Right hindlimb (tissue), 1 donor: ENCODE measurements at places on chromosomes 1 and 21.

DNA sequence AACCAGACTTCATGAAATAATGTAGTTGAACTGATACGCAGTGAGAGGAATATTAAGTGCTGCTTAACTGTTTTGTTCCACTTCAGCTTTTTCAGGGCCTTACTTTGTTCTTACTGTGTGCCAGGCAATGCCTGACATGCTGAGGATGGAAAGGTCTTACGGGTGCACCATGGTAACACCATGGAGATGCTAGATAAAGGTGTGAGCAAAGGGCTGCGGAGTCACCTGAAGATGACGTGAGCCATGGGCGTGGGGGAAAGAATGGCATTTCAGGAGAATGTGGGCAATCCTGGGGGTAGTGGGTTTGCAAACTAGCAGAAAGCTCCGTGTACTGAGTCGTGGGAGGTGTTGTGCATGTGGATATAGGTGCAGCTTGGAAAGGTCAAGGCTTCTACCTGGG, 27.3 kb downstream of the MAN1C1 start:
- DNase-seq, result no peak

DNA sequence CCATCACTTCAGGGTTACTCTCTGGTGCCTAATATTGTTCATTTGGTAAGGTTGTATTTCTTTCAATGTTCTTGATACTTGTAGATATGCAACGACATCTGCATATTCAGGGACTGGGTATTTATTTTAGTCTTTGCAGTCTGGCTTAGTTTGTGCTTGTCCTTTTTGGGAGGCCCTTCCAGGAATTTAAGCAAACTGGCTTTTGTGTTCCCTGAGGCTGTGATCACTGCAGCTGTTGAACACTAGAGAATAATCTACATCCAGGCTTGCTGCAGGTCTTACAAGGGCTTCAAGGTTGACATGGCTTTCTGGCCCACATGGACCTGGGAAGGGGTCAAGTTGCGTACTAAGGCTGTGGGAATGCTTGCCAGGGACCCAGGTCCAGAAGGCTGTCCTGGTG, 72.1 kb downstream of the CCDC18 start:
- DNase-seq, result no peak

DNA sequence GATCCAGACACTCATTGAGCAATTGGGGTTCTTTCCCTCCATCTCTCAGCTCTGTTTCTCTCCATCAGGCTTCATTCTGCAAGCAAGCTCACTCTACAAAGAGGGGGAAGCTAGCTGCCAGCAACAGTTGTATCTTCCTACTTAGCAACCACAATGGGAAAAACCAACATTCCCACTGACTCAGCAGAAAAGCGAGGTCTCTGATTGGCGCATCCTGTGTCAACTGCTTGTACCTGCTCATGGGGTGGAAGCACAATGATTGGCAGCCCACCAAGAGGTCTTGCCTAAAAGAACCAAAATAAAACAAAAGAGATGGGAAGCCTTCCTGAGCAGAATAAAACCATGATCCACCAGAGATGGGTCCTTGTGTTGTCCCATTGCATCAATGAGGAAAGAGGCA, 4.0 kb upstream of the CDA start:
- DNase-seq, result no peak

GRCh38 chr1:8284127-8284526, 33.8 kb upstream of the SLC45A1 start:
- DNase-seq, result no peak

GRCh38 chr1:176791906-176792305, 328.9 kb downstream of the PAPPA2 start:
- DNase-seq, result no peak

- DNase-seq, result no peak
Measured at GRCh38 chr1:47215713-47216112, 16.3 kb downstream of the TAL1 start.

DNA sequence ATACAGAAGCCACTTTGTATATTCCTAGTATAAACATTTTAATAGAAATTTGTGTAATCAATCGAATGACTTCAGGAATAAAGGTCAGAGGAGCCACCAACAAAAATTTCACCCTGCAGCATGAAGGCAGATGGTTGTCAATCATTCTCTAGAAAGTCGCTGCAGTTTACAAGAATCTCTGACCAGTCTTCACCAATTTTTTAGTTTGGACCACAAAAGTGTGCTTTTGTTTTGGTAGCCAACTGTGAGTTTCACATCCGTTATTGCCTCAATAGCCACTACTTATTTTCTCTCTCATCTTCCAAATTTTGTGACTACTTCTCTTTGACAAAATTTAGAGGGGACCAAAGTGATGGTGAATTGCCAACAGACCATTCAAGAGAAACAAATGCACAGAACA, 1155.6 kb downstream of the AMY1C start:
- no peak for DNase-seq

DNA sequence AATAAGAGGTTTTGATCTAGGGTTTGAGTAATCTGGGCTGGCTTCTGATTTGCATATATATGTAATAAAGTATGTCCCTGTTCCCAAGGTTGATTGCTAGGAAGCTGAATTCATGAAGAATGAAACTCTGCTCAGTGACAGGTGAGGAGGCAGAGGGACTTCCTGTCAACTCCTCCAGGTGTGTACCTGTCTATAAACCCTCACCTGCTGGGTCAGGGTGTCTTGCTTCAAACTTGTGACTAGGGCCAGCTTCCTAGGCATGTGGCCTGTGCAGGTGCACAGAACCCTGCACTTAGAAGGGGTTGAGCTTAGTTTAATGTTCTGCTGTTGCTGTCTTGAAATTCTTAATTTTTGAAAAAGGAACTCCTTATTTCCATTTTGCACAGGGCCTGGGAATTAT, 21.1 kb downstream of the OLFML3 start:
- DNase-seq, result no peak

DNA sequence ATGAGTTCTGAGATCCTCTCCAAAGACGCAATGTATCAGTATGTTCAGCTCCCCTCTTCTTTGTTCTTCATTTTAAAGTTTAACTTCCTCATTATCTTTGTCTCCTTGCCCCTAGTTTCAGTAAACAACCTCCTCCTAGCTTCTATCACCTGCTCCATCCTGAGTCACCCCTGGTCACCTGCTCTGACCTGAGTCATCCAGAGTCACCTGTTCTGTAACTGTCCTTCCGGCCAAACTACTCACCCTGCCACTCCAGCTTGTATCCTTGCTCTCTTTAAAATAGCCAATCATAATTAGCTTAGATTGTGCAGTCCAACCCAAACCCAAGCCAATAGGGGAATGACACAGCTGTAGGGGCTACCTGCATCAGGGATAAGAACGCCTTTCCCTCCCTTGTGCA, 332.0 kb downstream of the OLFM3 start:
- DNase-seq, result no peak

DNA sequence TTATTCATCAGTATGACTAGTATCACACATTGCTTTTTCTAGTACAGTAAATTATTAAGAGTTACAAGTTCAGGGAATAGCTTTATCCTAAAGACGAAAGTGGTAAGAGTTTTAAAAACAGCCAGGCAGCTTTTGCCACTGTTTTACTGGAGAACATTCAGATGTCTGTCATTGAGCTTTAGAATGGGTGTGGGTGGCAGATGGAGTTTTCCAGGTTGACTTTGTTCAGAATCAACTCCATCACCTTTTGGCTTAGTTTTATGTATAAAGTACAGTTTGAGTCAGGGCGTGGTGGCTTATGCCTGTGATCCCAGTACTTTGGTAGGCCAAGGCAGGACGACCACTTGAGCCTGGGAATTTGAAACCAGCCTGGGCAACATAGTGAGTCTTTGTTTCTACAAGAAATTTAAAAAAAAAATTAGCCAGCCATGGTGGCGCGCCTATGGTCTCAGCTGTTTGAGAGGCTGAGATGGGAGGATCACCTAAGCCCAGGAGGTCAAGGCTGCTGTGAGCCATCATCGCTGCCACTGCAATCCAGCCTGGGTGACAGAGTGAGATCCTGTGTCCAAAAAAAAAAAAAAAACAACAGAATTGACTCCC, 29.9 kb upstream of the PLEKHM2 start:
- no peak for DNase-seq

- DNase-seq, result no peak
Measured at GRCh38 chr1:76371941-76372340, 297.4 kb downstream of the ST6GALNAC3 start.

DNA sequence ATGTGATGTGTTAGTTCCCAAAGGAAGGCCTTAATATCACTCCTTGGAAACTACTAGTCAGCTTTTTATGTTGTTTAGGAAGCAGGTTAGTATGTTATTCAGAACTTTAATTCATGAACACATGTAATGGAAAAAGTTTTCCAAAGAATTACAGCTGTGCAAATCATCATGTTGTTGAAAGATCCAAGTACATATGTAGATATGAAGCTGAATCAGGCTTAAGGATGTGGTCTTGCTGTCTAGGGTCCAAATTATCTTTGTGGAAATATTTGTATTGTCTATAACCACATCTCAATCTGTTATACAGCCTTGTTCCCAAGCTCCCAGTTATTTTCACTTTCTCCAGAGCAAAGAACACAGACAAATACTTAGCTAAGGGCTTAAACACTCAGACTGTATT, 231.6 kb downstream of the TPR start:
- DNase-seq, result no peak

GRCh38 chr1:8520483-8520966, 202.6 kb downstream of the SLC45A1 start:
- DNase-seq, result no peak

- peak; percentile 79 for DNase-seq
Measured at GRCh38 chr1:17239420-17239819, 9.5 kb upstream of the PADI3 start.

DNA sequence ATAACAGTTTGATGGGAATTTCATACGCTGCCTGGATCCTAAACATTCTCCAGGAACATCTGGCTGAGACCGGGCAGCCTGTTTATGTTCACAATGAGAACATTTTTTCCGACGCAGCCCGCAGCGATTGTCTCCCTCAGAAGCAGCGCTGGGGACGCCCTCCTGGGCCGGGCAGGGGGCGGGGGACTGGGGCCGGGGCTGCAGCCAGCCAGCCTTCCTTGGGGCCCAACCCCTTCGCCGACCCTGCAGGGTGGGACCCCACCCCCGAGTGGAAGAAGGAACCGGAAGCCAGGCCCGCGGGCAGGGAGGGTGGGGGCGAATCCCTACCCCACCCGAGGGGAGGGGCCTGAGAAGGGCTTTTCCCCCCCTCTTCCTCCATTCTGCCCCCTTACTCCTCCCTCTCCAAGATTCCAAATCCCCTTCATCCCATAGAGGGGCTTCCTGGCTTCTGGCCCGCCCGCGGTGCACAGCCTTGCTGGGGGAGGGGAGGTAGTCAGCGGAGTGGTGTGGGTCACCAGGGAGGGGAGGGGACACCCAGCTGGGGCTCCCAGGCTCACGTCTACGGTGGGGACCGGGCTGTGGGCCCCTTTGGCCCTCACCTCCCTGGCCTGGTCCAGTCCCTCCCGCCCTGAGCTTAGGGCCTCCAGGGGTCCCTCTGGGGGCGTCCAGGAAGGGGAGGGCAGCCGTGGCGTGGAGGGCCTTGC, 60.6 kb downstream of the WNT9A start:
- peak; percentile 95 for DNase-seq

DNA sequence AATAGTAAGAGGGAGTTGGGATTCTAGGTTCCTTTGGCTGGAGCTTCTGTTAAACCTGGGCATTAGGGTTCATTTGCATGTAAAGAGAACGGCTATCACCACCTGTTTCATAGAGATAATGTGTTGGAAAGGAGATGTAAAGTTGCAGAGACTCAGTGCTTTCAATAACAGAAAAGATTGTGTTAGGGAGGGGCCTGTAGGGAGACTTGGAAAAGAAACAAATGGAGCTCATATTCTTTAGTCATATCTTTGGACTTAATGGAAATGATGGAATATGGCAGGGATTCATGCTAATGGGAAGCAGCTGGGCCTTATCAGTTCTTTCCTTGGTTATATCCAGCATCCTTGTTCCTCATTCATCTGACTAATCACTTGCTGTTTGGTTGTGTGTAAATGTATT, 144.9 kb downstream of the CD247 start:
- peak; percentile 21 for DNase-seq

GRCh38 chr1:86748622-86749373, 44.4 kb downstream of the SH3GLB1 start:
- no peak for DNase-seq

DNA sequence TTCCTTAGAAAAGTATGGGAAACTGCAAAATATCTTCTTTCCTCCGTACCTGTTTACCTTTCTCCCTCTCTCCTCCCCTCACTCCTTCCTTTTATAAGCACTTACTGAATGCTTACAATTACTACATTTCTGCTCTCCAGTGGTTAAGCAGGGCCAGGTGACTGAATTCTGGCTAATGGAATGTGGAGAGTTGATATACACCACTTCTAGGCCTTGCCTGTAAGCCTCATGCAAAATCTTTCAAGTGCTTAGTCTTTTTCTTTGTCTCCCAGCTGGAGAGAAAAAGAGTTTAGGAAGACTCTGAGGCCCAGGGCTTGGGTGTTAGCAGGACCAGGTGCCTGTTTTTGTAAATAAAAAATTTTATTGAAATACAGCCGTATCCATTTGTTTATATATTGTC, 77.7 kb upstream of the CACNA1E start:
- DNase-seq, result no peak

DNA sequence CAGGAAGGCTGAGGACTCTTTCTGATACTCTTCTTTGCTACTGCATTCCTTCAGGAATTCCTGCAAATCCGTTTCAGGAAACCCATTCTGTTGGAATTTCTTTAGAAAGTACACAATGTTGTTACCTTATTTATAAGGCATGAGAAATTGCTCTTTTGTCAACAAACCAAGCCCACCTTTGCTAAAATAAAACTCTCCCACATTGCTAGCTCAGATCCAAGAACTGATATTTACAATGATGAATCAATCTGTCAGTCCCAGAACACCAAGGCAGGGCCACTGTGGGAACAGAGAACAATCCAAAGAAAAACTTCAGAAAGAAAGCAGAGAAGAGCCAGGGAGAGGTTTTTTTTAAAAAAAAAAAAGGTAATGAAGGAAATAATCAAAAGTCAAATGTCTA, 36.6 kb upstream of the LPAR3 start:
- no peak for DNase-seq

DNA sequence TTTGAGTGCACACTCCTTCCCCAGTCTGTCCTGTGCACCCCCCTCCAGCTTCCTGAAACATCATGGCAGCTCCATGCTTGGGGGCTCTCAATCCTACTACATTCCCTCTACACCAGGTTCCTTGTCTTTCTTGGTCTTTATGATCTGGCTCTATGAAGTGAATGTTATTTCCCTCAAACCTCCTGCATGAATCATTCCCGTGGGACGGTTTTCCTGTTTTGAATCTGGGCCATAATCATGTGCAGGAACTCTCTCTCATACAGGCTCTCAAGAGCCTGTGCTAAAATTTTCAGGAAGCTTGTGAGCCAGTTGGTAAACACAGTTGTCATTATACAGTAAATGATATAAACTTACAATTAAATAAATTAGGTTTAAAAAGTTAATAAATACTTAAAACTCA, 89.8 kb upstream of the KCNE2 start:
- DNase-seq, result no peak
